ENCODE measurements at places on chromosomes 7 and 10. TPM values are rescaled to one million over a fixed set of nuclear protein-coding genes. Genes with fewer than 3 reads are reported as not detected.

The AMZ1 gene
- 2.8 TPM for total RNA-seq

The TCERG1L gene
- 0.75 TPM for total RNA-seq

The EPO gene
- not detected for total RNA-seq

The VGF gene
- 17.5 TPM for total RNA-seq

The GLRX3 gene
- 192 TPM for total RNA-seq

The FOXP2 gene
- 0.14 TPM for total RNA-seq

The HOXA1 gene
- total RNA-seq: 2.8 TPM

The HECW1 gene
- total RNA-seq: 0.46 TPM

The SLC18A3 gene
- not detected for total RNA-seq

The CCDC126 gene
- total RNA-seq: 18.0 TPM

The TEX47 gene
- not detected for total RNA-seq

The NUTM2E gene
- 1.3 TPM for total RNA-seq

The GNGT1 gene
- not detected for total RNA-seq

The GNG11 gene
- total RNA-seq: 14.8 TPM

The HTR5A gene
- total RNA-seq: not detected

The ATRNL1 gene
- total RNA-seq: 11.4 TPM

The EBLN1 gene
- total RNA-seq: not detected

The SPDYE2B gene
- total RNA-seq: not detected

The MLXIPL gene
- total RNA-seq: 0.14 TPM

The KLLN gene
- 1.0 TPM for total RNA-seq

The PIK3CG gene
- total RNA-seq: 0.50 TPM

The MYH16 gene
- 0.89 TPM for total RNA-seq

The VPS37D gene
- 12.2 TPM for total RNA-seq

The EFCAB10 gene
- total RNA-seq: 2.5 TPM

The MKX gene
- 3.2 TPM for total RNA-seq

The DOCK1 gene
- 39.5 TPM for total RNA-seq

The CALY gene
- total RNA-seq: not detected

The UCMA gene
- total RNA-seq: not detected

The C10orf90 gene
- total RNA-seq: not detected

The FAM221A gene
- total RNA-seq: 14.2 TPM

The CACNB2 gene
- 0.21 TPM for total RNA-seq

The LZTS2 gene
- total RNA-seq: 125 TPM

Measured in kidney epithelial cell (primary cell).